ENCODE measurements at places on chromosomes 4 and X.
A peak's percentile ranks its signal among the peaks of the same experiment; 100 is the strongest.

GRCh38 chr4:72679666-72680065, 110.6 kb upstream of the ADAMTS3 start:
- no peak for DNase-seq

- no peak for DNase-seq
Observed at GRCh38 chr4:25760518-25761157, 102.2 kb downstream of the SEL1L3 start.

DNA sequence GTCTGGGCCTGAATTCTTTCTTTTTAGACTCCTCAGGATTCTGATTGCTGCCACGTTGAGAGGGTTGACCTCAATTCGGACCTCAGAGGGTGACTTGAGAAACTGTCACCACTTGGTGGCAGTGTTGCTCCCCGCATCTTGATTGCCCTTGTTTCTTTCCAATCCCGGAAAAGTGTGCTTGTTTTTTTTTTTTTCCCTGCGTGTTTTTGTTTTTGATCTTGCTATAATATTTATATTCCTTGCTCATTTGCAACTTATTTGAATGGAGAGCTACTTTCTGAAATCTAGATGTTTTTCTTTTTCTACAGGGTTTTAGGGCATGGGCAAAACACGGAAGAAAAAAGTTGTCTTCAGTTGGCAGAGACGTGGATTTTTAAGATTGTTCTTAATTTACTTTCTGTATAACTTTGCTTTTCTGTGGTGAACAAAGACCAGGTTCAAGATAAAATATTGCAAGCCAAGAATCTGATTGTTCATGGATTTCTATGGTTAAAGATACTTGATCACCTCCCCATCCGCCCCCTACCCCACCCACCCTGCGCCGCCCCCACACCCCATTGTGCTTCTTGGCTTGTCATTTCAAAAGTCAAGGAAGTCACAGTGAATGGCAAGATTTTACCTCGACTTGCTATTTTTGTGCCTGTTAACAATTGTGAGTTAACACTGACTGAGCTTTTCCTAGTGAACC, 102.0 kb downstream of the PTTG2 start:
- DNase-seq = peak; percentile 41

- DNase-seq = no peak
Observed at GRCh38 chrX:41857670-41858069, 65.7 kb downstream of the CASK start.

DNA sequence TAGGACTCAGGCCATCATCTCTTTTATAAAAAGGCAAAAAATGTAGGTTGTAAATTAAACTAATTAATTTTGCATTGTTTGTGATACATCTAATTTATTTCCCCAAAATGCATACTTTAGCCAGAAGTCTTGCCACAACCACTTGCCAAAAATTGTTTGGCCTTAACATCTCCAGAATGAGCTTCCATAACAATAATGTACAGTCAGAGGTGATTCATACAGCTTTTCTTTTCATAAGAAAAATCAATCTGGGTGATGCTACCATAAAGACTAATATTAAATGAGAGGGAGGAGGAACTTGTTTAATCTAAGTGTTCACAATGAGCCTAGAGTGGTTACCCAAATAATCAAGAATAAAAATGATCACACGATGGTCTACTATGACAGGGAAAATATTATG, 59.3 kb downstream of the AMMECR1 start:
- DNase-seq = no peak

DNA sequence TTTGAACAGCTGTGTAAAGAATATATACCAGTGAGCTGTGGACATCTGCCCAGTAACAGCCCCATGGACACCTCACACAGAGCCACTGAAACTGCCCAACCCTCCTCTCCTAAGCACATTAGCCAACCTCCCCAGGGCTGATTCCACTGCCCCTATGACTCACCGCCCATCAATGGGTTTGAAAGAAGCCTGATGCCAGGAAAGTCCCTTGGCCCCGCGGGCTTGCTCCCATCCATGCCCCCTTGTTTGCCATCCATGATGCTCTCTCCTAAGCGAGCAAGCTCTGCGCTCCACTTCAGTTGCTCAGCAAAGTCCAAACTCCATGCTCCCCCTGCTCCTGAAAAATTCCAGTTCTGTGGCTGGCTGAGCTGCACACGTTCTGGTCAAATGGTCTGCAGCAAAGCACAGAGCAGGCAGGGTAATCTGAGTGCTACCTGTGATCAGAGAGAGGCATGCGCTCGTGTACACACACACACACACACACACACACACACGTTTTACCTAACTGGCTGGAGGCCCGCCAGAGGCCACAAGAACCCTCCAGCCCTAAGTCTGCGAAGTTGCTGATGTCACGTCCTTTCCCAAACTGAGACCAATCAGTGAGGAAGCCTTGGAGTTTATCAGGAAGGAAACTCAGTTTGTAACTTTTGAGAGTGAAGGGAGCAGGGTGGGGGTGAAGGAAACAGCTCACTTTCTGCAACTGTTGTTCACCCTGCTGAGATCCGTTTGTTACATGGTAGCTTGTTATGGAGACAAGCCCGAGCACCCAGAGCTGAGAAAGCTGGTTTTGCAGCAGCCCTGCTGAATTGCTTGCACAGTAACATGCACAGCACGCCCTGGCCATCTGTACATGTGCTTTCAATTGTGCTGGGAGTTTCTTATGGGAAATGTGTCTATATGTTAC, at the start of gene ASB9:
Gene ASB9 (minus strand): TSS at position 466 of the 904 bp plus-strand sequence. CDS start 209 bp downstream, at position 257.
- peak; percentile 15 for DNase-seq

DNA sequence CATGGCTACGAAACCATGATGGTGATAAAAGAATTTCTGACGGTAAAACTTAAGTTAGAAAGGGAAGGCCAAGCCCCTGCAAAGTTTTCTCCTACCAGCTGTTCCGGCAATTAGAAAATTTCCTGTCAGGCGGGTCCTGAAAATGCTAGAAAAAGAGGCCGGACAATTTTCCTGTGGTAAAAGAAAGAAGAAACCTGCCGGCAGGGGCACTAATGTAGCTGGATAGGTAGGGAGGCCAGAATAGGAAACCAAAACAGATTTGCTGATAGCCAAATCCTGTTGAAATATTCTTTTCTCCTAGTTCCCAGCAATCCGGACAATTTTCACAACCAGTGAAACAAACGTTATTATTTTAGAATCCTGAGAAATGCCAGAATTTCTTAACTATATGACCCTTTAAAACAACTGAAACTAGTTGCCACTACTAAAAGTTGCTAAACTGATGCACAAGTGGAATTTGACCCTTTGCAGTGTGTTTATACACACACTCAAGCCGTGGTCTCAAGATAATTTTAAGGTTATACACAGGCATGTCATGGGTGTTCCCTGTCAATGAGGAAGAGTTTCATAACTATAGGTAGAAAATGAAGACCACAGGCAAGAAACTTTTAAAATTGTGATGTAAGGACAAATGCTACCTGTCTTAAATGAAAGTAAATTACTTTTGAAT, 47.7 kb downstream of the RPS6KA3 start:
- no peak for DNase-seq

DNA sequence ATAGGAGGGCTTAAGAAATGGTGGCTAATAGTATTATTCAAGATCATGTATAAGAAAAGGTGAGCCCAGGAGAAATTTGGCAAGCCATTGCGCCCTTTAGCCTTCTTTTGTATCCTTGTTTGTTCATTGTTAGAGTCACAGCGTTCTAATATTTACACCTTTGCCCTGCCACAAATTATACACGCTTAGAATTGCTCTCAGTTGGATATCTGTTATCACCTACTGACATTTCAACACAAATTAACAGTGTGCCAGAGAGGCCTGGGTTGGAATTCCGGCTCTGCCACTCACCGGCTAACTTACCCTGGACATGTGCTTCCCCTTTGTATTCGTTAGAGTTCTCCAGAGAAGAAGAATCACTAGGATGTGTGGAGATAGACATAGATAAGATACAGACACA, 148.7 kb upstream of the KIT start:
- DNase-seq = no peak

DNA sequence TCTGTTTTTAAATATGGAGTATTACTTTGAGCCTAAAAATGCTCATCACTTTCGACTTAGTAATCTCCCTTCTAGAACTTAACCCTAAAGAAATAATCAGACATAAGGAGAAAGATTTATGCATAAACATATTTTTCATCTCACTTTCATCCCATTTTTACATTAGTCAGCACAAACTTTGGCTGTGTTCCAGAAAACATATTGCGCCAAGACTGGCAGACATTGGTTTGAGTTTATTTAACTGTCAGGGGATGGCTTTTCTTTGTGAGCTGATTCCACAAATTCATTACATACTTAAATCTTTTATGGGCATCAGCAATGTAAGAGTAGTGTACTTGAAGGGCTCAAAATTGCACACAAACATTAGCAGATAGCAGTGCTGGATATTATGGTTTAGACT, 23.7 kb downstream of the MAOA start:
- DNase-seq = no peak

GRCh38 chr4:77189412-77189811, 32.4 kb downstream of the CCNG2 start:
- DNase-seq = no peak

DNA sequence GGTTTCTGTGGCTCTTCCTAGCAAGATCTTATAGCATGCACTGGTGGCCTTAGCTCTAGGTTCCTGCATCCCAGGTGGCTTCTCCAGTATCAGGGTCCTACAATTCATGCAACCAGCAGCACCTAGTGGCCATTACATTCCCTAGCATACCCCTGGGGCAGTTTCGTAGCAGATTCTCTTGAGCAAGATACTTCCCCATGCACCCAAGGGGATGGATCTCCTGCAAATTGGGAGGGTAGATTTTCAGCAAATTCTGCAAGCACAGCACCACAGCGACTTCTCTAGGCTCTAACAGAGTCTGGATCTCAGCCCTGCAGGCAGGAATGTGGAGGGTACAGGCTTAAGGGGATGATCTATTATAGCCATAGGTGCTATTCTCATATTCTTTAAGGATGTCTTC, 13.1 kb upstream of the SLC9B1 start:
- DNase-seq = no peak

- DNase-seq = no peak
Observed at GRCh38 chr4:173334891-173335752, 964 bp upstream of the HMGB2 start.

- DNase-seq = no peak
Observed at GRCh38 chr4:185738820-185739219, 73.2 kb downstream of the SORBS2 start.

GRCh38 chr4:83334425-83335241, at the start of gene HPSE:
Gene HPSE (minus strand): TSS chr4:83334848. CDS start chr4:83334782, 66 bp downstream.
- DNase-seq = no peak

- DNase-seq = no peak
Observed at GRCh38 chrX:56978172-56978571, 17.2 kb downstream of the SPIN3 start.

DNA sequence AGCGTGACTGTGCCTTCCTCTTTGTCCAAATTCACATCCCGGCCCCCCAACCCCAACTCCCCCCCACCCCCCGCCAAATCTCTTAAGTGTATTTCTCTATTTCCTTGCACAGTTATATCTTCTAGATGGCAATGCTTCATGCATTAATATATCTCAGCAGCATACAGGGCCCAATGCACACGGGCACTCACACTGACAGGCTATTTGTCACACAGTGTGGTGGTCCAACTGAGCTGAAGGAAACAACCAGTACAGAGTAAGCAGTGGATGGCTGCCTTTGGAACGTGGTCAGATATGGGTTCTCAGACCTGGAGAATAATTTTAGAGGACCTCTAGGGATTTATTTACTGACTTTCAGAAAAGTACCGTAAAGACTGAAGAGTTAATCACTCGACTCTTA, 681 bp downstream of the EXOC1 start:
- no peak for DNase-seq

DNA sequence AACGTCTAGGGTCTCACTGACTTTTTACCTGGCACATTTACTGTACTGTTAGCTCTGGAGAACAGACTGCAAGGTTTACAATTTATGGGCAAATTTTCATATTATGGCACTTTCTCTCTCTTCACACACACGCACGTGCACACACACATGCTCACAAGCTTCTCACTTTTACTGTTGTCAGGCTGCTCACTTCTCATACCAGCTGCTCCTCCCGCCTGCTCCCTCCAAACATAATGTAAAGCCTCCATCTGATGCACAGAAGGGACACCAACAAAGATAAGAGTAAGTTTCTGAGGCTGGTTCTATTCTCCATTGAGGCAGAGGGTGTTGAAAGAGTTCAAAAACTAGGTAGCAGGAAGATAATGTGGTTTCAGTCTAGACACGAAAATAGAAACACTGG, 128.9 kb upstream of the DCLK2 start:
- DNase-seq = no peak

GRCh38 chr4:173697840-173698239, 167.8 kb upstream of the HAND2 start:
- no peak for DNase-seq

GRCh38 chr4:125322366-125322730, 7.6 kb downstream of the FAT4 start:
- no peak for DNase-seq

- DNase-seq = no peak
Observed at GRCh38 chr4:184752496-184753275, 18.8 kb upstream of the CENPU start.

- DNase-seq = no peak
Observed at GRCh38 chrX:109839694-109840567, 106.9 kb upstream of the ACSL4 start.

- no peak for DNase-seq
Observed at GRCh38 chr4:128381748-128382559, 94.3 kb upstream of the PGRMC2 start.

DNA sequence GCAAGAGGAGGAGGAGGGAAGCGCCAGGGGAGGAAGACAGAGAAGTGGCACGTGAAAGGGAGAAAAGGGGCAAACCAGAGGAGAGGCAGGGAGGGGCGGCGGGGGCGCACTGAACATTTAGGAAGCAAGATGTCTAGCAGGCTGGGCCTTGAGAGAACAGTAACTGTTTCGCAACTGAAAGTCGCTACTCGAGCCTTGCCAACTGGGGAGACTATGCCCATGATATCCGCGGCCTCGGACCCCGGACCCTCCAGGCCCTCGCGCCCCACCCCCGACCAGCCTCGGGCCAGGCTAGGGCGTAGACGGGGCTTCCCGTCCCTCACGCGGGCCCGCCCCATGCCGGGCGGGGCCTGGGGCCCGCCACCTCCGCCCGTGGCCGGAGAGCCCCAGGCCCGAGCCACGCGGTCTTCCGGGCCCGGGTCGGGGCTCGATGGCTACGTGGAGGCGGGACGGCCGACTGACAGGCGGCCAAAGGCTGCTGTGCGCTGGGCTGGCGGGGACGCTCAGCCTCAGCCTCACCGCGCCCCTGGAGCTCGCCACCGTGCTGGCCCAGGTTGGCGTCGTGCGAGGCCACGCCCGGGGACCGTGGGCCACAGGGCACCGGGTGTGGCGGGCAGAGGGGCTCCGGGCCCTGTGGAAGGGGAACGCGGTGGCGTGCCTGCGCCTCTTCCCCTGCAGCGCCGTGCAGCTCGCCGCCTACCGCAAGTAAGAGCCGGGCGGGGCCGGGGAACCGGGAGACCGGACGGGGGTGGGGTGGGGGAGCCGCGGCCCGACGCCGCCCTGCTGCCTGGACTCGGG, at the start of gene SLC25A43:
Gene SLC25A43 (plus strand): TSS at position 363 of the 798 bp plus-strand sequence. CDS start 68 bp downstream, at position 431.
- no peak for DNase-seq

DNA sequence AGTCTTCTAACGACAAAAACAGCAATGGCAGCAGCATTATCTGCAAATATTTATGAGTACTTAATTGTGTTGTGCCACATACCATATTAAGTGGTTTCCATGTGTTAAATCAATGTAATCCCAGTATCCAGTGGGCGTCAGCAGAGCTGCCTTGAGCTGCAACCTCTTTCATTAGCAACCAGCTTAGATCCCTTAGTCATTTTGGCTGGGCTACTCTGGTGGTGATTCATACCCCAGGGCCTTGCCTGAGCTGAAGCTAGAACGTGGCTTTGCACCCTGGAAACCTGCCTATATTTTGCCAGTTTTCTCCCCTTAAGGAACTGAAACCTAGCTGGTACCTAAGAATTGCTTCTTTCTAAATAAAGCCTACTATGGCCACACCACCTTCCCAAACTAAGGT, 474.3 kb upstream of the FTHL17 start:
- DNase-seq = no peak
